Effector memory CD8-positive, alpha-beta T cell (primary cell): ENCODE measurements at places on chromosomes 2 and 18.
A peak's percentile ranks its signal among the peaks of the same experiment; 100 is the strongest.

DNA sequence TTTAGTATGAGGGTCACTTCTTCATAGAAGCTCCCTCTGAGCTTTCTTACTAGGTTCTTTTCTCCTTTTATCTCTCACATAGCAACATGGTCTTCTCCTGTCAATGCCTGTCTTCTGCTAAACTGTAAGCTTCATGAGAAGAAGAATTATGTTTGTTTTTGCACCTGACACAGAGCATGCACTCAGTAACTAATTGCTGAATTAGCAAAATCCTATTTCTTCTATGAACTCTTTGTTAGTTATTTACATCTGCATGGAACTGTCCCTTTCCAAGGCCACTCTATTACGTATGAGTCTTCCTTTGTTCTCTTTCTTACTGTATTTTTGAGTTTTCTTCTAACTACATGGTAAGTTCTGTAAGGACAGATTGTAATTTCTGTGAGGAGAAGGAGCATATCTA is 63.4 kb downstream of the THSD7B start:
- no peaks in the 10 kb centered on the region for H3K27me3 ChIP-seq
- peaks cover 4% of the 10 kb centered on the region for H3K36me3 ChIP-seq

DNA sequence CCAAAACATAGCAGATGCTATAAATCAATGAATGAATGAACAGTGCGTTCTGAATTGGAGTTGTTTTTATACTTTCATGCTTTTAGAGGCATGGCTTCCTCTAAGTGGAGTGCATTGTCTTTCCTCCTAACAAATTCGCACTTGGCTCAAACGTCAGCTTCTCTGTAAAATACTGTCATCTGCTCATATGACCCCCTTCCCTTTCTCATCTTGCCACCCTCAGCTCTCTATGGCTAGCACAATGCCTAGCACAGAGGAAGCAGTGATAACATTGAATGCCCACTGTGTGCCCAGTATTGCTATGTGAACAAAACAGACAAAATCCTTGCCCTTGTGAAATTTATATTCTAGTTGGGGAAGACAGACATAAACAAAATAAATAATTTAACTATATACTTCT is 258.8 kb downstream of the MREG start:
- DNase-seq = no peak
- H3K27ac ChIP-seq = no peak overlapping the region
- H3K36me3 ChIP-seq = no peaks in the 10 kb centered on the region
- H3K27me3 ChIP-seq = peaks cover 19% of the 10 kb centered on the region
- H3K4me3 ChIP-seq = no peak overlapping the region

DNA sequence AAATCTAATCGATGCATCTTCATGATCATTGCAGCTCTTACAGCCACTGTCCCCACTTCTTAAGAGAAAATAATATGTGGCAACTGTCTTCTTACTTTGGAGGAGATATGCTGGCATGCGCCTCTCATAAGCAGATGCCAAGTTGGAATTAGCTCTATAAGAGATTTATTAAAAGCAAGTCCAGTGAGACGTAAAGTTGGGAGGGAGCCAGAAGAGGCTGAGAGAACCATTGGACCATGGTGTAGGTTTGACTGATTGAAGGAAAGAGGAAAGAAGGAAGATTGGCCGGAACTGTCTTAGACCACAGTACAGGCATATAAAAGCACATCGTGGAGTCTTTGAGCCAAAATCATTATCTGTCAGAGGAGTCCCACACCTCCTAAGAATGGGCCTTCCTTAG is 265.7 kb upstream of the ZC3H15 start:
- H3K27me3 ChIP-seq = no peaks in the 10 kb centered on the region
- DNase-seq = no peak
- no peak overlapping the region for H3K4me3 ChIP-seq
- no peak overlapping the region for H3K27ac ChIP-seq

- DNase-seq = peak; percentile 85
- H3K27ac ChIP-seq = peak overlapping the region; percentile 99
- peaks cover 55% of the 10 kb centered on the region for H3K36me3 ChIP-seq
- peak overlapping the region; percentile 95 for H3K4me3 ChIP-seq
- H3K4me1 ChIP-seq = peaks cover 44% of the 10 kb centered on the region
Measured at GRCh38 chr2:136118819-136119716, 1.1 kb upstream of the CXCR4 start.

GRCh38 chr2:47029737-47030524 is 114.3 kb upstream of the MCFD2 start:
- no peak overlapping the region for H3K4me3 ChIP-seq
- no peak overlapping the region for H3K27ac ChIP-seq
- peaks cover 1% of the 10 kb centered on the region for H3K4me1 ChIP-seq
- H3K36me3 ChIP-seq = peaks cover 39% of the 10 kb centered on the region

DNA sequence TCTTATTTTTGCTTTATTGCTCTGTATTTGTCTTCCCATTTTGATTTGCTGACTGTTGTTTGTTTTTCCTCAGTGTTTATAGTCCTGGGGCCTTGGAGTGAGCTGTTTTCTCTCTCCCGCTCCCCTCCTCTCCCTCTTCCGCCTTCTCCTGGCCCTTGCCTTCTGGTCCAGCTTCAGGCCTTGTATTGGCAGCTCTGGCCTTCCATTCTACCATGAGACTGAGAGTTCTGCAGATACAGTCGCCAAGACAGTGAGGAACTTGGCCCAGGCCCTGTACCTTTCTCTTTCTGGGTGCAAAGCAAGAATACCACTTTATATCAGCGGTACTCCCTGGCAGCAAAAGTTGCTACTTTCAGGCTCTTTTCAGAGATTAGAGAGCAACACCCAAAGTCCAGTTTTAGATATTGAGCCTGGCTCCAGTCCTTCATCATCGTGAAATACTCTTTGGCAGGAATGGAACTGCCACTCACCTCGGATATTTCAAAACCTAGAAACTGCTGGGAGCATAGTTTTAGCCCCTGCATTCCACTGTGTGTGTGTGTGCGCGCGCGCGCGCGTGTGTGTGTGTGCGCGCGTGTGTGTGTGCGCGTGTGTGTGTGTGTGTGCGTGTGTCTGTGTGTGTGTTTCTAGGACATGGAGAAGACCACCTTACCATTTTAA is 17.1 kb upstream of the L3MBTL4 start:
- no peak for DNase-seq
- H3K36me3 ChIP-seq = no peaks in the 10 kb centered on the region
- H3K4me3 ChIP-seq = no peak overlapping the region
- no peaks in the 10 kb centered on the region for H3K4me1 ChIP-seq
- no peaks in the 10 kb centered on the region for H3K27me3 ChIP-seq

- no peak for DNase-seq
- H3K36me3 ChIP-seq = no peaks in the 10 kb centered on the region
- no peaks in the 10 kb centered on the region for H3K4me1 ChIP-seq
- H3K4me3 ChIP-seq = no peak overlapping the region
- no peaks in the 10 kb centered on the region for H3K27me3 ChIP-seq
Measured at GRCh38 chr18:55089610-55090009, 130.3 kb upstream of the CCDC68 start.

DNA sequence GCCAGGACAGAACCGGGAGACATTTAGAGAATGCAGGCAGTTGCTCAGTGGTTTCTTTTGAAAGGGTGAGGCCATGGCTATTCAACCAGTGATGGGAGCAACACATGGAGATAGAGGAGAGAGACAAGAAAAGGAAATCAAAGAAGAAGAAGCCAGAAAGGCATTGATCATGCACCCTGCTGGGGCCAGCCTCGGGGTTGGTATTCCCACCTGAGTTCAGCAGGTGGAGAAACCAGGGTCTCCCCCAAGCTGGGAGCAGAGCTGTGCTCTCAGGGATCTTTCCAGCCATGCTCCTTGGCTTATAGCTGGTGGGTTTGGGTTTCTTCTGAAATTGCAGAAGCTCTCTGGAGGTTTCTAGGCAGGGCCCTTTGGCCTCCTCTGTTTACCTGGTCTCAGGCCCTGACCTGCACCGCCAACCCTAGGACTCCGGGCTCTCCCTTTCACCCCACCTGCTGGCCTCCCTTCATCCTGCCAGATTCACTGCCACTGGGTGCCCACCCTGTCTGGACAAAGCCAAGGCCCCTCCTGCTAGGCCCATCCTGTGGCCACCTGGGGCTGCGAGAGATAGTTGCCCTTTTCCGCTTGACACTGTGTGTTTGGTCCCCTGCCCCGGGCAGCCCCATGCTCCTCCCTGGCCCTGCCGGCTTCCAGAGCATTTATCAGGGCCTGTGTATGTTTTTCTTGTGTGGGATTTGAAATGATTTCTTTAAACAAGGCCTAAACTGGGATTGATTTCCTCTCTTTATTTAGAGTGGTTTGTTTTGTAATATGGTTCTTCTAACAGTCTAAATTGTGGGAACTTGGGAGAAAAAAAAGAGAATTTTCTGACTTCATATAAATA is 126.7 kb downstream of the DDX1 start:
- H3K27ac ChIP-seq = no peak overlapping the region
- no peaks in the 10 kb centered on the region for H3K4me1 ChIP-seq
- no peak overlapping the region for H3K4me3 ChIP-seq
- DNase-seq = no peak

DNA sequence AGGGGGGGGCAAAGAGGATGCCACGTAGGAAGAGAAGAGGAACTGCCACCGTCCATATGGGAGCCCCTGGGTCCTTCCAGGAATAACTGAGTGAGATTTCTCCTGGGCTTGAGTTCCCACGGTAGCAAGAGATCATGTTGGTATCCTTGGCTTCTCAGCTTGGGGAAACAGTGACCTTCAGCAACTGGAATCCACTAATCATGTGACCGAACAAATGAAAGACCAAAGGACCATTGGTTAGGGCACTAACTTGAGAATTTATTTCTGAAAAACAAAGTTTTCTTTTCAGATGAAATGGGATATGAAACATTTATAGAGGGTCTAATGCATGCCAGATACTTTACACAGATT is 259.4 kb upstream of the ID2 start:
- no peaks in the 10 kb centered on the region for H3K27me3 ChIP-seq
- H3K36me3 ChIP-seq = peaks cover 17% of the 10 kb centered on the region
- no peak for DNase-seq
- no peak overlapping the region for H3K4me3 ChIP-seq
- H3K4me1 ChIP-seq = peaks cover 30% of the 10 kb centered on the region

GRCh38 chr18:26483633-26484032 is 64.7 kb downstream of the KCTD1 start:
- H3K4me3 ChIP-seq = no peak overlapping the region
- no peaks in the 10 kb centered on the region for H3K36me3 ChIP-seq
- no peak for DNase-seq
- H3K27me3 ChIP-seq = no peaks in the 10 kb centered on the region
- H3K4me1 ChIP-seq = no peaks in the 10 kb centered on the region

- H3K4me3 ChIP-seq = no peak overlapping the region
- no peaks in the 10 kb centered on the region for H3K4me1 ChIP-seq
- H3K36me3 ChIP-seq = no peaks in the 10 kb centered on the region
- H3K27me3 ChIP-seq = peaks cover 23% of the 10 kb centered on the region
Measured at GRCh38 chr2:215878476-215879063, 134.8 kb downstream of the MREG start.

DNA sequence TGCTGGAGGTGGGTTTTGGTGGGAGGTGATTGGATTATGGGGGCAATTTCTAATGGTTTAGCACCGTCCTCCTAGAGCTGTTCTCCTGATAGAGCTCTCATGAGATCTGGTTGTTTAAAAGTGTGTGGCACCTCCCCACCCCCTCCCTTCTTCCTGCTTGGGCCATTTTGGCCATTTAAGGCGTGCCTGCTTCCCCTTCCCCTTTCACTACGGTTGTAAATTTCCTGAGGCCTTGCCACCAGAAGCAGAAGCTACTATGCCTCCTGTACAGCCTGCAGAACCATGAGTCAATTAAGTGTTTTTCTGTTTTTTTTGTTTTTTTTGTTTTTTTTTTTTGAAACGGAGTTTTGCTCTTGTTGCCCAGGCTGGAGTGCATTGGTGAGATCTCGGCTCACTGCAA is 335.7 kb upstream of the HS6ST1 start:
- H3K4me3 ChIP-seq = no peak overlapping the region
- DNase-seq = no peak
- no peaks in the 10 kb centered on the region for H3K4me1 ChIP-seq
- no peak overlapping the region for H3K27ac ChIP-seq
- peaks cover 42% of the 10 kb centered on the region for H3K27me3 ChIP-seq

- no peaks in the 10 kb centered on the region for H3K27me3 ChIP-seq
- peaks cover 9% of the 10 kb centered on the region for H3K36me3 ChIP-seq
- peak overlapping the region; percentile 38 for H3K27ac ChIP-seq
- no peak for DNase-seq
- peaks cover 34% of the 10 kb centered on the region for H3K4me1 ChIP-seq
Measured at GRCh38 chr2:239244625-239245024, 156.2 kb downstream of the HDAC4 start.

DNA sequence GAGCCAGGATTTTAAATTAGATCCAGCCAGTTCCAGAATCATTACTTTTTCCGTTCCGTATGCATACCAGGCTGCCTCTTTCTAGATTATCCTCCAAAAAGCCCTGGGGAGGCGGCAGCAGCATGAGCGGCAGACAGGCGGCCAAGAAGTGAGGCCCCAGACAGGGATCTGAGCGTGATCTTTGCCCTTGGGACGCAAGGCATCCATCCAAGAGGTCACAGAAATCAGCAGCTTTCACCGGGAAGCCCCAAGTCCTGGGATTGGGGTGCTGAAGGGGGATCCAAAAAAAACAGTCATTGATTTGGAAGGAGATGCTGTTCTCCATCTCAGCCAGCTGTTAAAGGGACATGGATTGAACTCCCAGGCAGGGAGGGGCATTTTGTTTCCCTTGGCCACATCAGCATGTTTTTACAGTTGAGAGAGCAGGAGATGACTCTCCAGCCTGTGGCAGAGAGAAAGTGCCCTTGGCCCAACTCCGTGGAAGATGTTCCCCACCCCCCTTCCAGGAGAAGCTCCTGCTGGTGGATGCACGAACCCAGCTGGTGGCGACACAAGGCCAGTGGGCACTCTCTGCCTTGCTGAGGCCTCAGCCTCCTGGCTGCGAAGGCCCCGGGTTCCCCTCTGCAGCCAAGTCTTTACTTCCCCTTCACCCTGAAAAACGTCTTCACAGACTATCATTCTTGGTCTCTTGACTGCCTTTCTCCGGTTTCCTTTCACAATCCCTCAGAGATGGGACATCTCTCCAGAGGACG is 265.6 kb downstream of the ANAPC1 start:
- peaks cover 3% of the 10 kb centered on the region for H3K4me1 ChIP-seq
- no peaks in the 10 kb centered on the region for H3K36me3 ChIP-seq
- no peak overlapping the region for H3K27ac ChIP-seq
- no peak overlapping the region for H3K4me3 ChIP-seq
- no peak for DNase-seq

DNA sequence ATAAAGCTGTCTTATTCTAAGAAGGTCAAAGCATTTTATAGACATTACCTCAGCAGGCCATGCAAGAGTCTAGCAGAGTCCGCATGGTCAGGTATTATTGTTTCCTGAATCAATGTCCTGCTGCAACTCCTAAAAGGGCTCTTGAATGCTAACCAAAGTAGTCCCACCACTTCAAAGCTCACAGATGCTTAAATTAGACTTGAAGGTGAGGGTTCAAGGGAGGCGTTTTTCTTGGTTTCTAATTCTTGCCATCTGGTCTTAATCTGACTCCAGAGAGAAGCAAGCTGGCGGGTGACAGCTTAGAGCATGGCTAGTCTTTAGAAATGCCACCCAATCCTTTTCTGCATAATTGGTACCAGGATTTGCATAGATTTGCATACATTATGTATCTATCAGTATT is 226.3 kb downstream of the MREG start:
- DNase-seq = no peak
- H3K4me1 ChIP-seq = no peaks in the 10 kb centered on the region
- no peak overlapping the region for H3K27ac ChIP-seq
- H3K4me3 ChIP-seq = no peak overlapping the region

GRCh38 chr2:200603972-200604371 is 18.2 kb downstream of the AOX1 start:
- H3K36me3 ChIP-seq = no peaks in the 10 kb centered on the region
- H3K4me1 ChIP-seq = no peaks in the 10 kb centered on the region
- H3K27me3 ChIP-seq = peaks cover 40% of the 10 kb centered on the region
- DNase-seq = no peak

- no peak overlapping the region for H3K27ac ChIP-seq
- H3K4me1 ChIP-seq = no peaks in the 10 kb centered on the region
- no peaks in the 10 kb centered on the region for H3K36me3 ChIP-seq
- no peak for DNase-seq
- no peaks in the 10 kb centered on the region for H3K27me3 ChIP-seq
Measured at GRCh38 chr2:66686755-66687154, 251.8 kb downstream of the MEIS1 start.
